ENCODE measurements at places on chromosomes 1 and 21.

DNA sequence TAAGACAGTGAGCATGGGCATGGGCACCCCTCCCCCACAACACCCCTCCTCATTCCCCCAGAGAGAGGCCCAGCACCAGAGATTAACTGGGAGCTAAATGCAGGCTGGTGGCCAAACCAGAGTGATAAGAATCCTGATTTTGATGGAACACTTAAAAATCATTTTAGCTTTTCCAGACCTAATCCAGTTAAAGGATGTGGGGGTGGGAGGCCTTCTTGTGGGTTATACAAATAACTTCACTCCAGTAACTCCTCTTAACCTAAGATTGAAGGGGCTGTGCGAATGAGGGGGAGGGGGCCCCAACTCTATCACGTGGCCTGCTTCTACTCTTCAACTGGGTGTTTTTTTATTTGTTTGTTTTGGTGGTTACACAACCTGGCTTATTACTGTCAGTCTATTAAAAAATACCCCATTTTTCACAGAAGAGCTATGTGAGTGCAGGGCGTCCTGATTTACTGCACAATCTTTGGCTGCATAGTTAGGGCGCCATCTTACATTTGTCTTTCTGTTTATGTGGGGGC is 398.1 kb upstream of the LYPLAL1 start:
- H3K27ac ChIP-seq, result no peak overlapping the region
- no peak for DNase-seq
- no peaks in the 10 kb centered on the region for H3K4me1 ChIP-seq
- H3K36me3 ChIP-seq, result no peaks in the 10 kb centered on the region
- H3K27me3 ChIP-seq, result no peaks in the 10 kb centered on the region

GRCh38 chr1:239897458-239897857 is 194.2 kb upstream of the FMN2 start:
- DNase-seq, result no peak
- no peak overlapping the region for H3K27ac ChIP-seq
- no peaks in the 10 kb centered on the region for H3K4me1 ChIP-seq

DNA sequence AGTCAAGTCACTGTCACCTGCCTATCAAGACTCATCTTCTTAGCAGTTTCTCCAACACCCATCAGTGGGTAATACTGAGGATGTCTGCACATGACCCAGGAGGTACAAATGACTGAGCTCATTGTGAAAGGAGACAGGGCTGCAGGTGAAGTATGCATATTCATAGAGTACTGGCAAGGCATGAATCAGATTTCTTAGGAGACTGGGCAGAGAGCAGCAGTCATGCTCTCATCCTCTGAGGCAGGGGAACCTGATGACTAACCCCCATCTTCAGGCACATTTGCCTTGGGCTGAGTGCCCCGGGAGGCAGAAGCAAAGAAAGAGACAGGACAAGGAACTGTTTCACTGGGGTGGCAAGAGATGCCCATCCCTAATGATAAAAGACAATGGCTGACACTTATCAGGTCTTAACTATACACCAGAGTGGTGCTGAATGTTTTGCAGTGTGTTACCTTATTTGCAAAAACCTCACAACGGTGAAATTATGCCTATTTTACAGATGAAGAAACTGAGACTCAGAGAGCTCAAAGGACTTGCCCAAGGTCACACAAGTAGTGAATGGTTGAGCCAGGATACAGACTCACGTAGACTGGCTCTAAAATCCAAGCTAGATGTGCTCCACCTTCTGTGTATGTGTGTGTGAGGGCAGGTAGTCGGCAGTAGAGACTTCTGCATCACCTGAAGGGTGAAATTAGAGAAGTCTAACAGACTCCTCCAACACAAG is 9.2 kb upstream of the GRHL3 start:
- peaks cover 52% of the 10 kb centered on the region for H3K27me3 ChIP-seq
- H3K4me1 ChIP-seq, result no peaks in the 10 kb centered on the region
- no peak overlapping the region for H3K27ac ChIP-seq

DNA sequence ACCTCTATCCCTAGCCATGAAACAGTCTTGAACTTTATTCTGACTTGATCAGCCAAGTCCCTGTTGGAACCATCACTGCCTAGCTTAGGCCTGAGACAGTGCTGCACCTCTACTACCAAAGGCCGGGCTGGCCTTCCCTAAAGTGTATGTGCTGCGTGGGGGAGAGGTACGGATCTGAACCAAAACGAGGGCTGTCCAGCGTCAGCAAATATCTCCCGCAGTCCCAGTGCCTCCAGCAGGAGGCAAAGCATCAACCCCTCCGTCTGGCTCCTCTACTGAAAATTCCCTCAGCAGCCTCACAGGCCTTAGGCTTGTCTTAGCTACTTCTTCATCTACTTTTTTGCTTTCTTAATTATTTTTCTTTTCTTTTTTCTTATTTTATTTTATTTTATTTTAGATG is 33.3 kb upstream of the KIF26B start:
- no peak overlapping the region for H3K27ac ChIP-seq
- H3K27me3 ChIP-seq, result no peaks in the 10 kb centered on the region
- H3K4me1 ChIP-seq, result no peaks in the 10 kb centered on the region
- no peak for DNase-seq
- no peaks in the 10 kb centered on the region for H3K36me3 ChIP-seq
- no peak overlapping the region for H3K4me3 ChIP-seq

- peak overlapping the region; percentile 75 for H3K4me3 ChIP-seq
- peaks cover 56% of the 10 kb centered on the region for H3K36me3 ChIP-seq
- peaks cover 82% of the 10 kb centered on the region for H3K4me1 ChIP-seq
- DNase-seq, result no peak
- peak overlapping the region; percentile 99 for H3K27ac ChIP-seq
Observed at GRCh38 chr1:89719502-89720306, 86.8 kb downstream of the LRRC8C start.

GRCh38 chr21:34945288-34945687 is 103.8 kb downstream of the RUNX1 start:
- H3K4me3 ChIP-seq, result peak overlapping the region; percentile 51
- no peak for DNase-seq
- H3K27me3 ChIP-seq, result no peaks in the 10 kb centered on the region
- H3K27ac ChIP-seq, result peak overlapping the region; percentile 83
- peaks cover 42% of the 10 kb centered on the region for H3K36me3 ChIP-seq

DNA sequence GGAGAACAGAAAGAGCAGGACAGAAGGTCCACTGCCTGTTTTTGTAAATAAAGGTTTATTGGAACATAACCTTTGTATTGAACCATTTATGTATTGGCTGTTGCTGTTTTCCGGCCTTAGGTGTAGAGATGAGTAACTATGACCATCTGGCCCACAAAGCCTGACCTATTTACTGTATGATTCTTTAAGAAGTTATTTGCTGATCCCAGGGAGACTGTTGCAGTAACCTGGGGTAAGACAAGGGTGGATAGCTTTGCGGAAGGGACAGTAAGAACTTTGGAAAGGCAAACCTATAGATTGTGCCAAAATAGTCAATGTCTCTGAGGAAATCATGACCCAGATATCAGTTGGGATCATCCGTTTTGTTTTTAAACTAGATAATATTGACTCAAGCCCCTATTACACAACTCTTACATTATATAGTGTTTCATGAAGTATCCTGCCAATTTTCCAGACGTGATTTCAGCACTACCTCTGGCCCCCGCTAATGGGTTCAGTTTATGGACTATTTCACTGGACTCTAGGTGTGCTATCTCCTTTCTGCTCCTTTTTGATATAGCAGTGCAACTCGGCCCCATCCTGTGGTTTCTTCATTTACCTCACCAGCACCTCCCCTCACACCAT is 20.8 kb upstream of the TLCD4 start:
- H3K36me3 ChIP-seq, result no peaks in the 10 kb centered on the region
- H3K27ac ChIP-seq, result no peak overlapping the region
- H3K27me3 ChIP-seq, result peaks cover 2% of the 10 kb centered on the region
- no peaks in the 10 kb centered on the region for H3K4me1 ChIP-seq
- no peak overlapping the region for H3K4me3 ChIP-seq

GRCh38 chr1:64861611-64862010 is 104.7 kb downstream of the JAK1 start:
- H3K4me1 ChIP-seq, result peaks cover 19% of the 10 kb centered on the region
- H3K36me3 ChIP-seq, result peaks cover 79% of the 10 kb centered on the region
- DNase-seq, result no peak

DNA sequence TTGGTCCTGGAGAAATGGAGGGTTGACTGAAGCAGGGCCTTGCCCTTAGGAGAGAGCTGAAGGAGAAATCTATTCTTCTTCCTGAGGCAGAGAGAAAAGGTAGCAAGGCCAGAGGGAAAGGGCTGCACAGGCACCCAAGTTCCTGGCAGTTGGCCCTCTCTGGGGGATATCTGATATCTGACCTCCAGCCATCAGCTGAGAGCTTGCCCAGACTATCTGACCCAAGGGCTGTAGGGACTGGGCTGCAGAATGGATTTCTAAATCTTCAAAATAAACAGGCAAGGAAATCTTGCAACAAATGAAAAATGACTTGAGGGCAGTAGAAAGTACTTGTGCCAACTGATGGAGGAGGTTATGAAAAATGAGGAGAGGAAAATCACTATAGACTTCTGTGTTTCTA is 498 bp upstream of the CLCA2 start:
- no peak for DNase-seq
- H3K4me3 ChIP-seq, result no peak overlapping the region
- peaks cover 25% of the 10 kb centered on the region for H3K27me3 ChIP-seq
- peaks cover 4% of the 10 kb centered on the region for H3K4me1 ChIP-seq
